ENCODE measurements at places on chromosomes 6 and 20. TPM values are rescaled to one million over a fixed set of nuclear protein-coding genes. Genes with fewer than 3 reads are reported as not detected.
A peak's percentile ranks its signal among the peaks of the same experiment; 100 is the strongest.

GRCh38 chr6:28802417-28803336 is 121.1 kb downstream of the TRIM27 start:
- no peak overlapping the region for H3K27ac ChIP-seq
- peaks cover 2% of the 10 kb centered on the region for H3K27me3 ChIP-seq
- H3K36me3 ChIP-seq, result no peaks in the 10 kb centered on the region
- peak overlapping the region; percentile 47 for H3K4me3 ChIP-seq

DNA sequence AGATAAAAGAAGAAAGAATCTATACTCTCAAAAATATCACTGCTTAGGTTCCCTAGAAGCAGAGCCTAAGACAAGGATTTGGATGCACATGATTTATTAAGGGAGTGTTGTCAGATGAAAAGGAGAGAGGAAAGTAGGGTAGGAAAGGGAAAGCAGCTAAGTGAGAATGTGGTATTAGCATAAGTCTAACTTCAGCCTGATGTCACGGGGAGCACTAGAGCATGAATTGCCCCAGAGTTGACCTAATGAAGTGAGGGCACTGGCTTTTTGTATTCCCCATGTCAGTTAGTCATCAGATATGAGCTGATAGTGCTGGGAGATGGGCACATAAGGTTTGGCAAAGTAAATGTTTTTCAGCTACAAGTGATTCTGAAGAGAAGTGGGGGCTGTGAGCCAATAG is 129.0 kb upstream of the THEMIS start:
- H3K4me3 ChIP-seq, result no peak overlapping the region
- no peaks in the 10 kb centered on the region for H3K4me1 ChIP-seq
- no peak for DNase-seq
- H3K27me3 ChIP-seq, result no peaks in the 10 kb centered on the region
- H3K27ac ChIP-seq, result no peak overlapping the region

DNA sequence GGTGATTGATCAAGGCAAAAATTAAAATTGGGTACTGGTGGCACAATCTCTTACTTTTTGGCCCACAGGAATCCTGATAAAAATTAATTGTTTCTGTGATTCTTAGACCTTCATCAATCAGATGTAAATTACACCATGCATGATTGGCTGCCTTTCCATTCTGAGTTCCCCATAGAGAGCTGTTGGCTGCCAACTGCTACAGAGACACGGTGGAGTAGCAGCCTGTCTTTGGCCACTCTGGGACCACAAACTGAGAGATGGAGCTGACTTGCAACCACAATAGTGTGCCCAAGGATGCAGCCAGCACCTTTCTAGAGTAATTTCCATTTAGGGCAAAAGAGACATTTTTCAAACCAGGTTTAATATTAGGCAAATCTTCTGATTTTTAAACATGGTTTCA is 274.3 kb upstream of the MMS22L start:
- no peak overlapping the region for H3K4me3 ChIP-seq
- no peak for DNase-seq
- H3K4me1 ChIP-seq, result no peaks in the 10 kb centered on the region
- no peaks in the 10 kb centered on the region for H3K27me3 ChIP-seq
- H3K36me3 ChIP-seq, result no peaks in the 10 kb centered on the region

DNA sequence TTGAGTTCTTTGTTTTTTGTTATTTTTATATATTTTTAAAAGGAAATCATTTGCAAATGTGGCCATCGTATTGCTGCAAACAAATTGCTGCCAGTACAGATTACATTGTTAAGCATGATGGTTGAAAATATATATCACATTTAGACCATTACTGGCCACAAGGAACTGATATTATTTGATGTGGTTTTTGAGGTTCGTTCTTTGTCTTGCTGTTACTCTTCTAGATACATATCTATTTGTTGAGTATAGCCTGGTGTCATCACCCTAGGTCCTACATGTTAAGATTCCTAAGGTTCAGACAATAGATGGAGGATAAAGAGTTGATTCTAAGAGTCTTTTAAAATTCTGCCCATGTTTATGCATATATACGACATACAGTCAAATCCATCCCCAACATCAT is 306.0 kb downstream of the FARS2 start:
- no peak overlapping the region for H3K4me3 ChIP-seq
- H3K27me3 ChIP-seq, result no peaks in the 10 kb centered on the region
- no peaks in the 10 kb centered on the region for H3K36me3 ChIP-seq
- no peak for DNase-seq

DNA sequence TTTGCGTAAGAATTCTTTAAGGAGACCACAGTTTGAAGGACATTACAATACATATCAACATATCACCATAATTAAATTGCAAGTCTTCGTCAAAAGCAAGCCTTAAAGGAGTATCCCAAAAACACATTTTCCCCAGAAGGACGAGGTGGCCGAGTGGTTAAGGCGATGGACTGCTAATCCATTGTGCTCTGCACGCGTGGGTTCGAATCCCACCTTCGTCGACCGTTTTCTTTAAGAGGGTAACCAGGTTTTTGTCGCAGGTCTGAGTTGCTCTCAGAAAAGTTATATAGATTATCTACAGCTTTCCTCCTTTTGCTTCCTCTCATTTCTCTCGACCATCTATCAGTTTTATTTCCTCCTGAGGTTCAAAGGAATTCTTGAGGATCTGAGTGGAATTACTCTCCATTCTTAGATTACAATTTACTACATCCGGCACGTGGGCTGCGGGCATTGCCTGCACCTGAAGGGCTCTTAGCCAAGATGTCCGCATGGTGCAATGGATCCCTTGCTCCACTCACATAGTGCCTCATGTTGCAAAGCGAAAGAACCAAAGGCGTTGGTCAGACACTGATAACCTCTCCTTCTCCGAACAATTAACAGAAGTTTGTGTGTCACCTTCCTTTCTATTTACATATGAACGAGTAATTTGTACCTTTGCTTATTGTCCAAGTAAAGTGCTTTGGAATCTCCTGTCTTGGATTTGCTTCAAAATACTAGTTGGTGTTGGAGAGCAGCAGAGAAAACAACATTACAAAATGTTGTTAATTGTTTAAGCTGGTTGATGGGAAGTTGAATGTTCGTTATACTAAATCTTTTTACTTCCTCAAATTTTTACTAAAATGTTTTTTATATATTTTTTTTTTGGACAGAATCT is 14.0 kb downstream of the POM121L2 start:
- peak overlapping the region; percentile 80 for H3K4me3 ChIP-seq
- H3K4me1 ChIP-seq, result no peaks in the 10 kb centered on the region
- no peak overlapping the region for H3K27ac ChIP-seq
- H3K36me3 ChIP-seq, result no peaks in the 10 kb centered on the region
- H3K27me3 ChIP-seq, result no peaks in the 10 kb centered on the region
- DNase-seq, result no peak

DNA sequence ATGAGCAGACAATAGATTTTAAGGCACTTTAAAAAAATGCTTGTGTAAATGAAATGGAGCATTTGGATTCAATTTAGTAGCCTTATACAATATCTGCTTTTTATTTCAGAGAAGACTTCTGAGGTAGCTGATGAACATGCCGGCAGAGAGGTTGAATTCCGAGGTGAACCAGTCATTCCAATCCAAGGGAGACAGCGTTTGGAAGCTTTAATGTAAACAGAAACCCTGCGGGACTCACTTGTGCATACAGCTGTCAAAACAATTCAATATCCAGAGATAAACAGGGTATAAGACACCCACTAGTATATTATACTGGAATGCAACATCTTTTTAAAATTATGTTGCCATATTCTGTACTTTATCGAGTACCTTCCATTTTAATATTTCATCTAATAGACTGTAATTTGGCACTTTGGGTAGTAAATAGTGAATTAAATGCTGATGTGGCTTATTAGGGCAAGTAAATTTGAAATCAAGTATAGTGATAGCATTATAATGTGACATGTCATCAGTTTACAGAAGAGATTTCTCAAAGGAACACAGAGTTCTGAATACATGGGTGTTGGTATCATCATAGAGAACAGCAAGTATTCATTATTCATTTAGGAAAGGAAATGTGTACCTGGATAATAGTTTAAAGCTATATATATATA is 347.7 kb downstream of the PRKN start:
- no peaks in the 10 kb centered on the region for H3K4me1 ChIP-seq
- no peaks in the 10 kb centered on the region for H3K27me3 ChIP-seq
- H3K36me3 ChIP-seq, result no peaks in the 10 kb centered on the region
- H3K4me3 ChIP-seq, result no peak overlapping the region
- H3K27ac ChIP-seq, result no peak overlapping the region

DNA sequence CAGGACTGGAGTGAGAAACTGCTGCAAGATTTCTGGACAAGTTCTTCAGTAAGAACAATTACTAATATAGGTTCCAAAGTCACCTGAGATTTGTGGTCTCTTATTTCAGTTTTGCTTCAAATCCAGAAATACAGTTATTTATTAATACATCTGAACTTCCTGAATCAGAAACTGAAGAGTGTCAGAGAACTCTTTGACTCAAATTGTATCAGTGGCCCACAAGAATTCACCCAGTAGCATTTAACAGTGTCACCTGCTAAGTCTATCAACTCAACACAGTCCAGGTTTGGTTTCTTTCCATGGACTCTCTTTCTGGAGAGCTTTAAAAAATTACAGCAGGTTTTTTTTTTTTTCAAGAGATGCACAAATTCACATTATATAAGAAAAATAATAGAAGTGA is 18.8 kb upstream of the NHSL1 start:
- no peaks in the 10 kb centered on the region for H3K4me1 ChIP-seq
- no peak overlapping the region for H3K4me3 ChIP-seq
- DNase-seq, result no peak
- no peak overlapping the region for H3K27ac ChIP-seq
- no peaks in the 10 kb centered on the region for H3K27me3 ChIP-seq

GRCh38 chr6:63527658-63528514 is 44.4 kb upstream of the LOC128125822 start:
- H3K27me3 ChIP-seq, result no peaks in the 10 kb centered on the region
- no peaks in the 10 kb centered on the region for H3K4me1 ChIP-seq
- no peak overlapping the region for H3K27ac ChIP-seq
- H3K36me3 ChIP-seq, result no peaks in the 10 kb centered on the region
- no peak overlapping the region for H3K4me3 ChIP-seq

DNA sequence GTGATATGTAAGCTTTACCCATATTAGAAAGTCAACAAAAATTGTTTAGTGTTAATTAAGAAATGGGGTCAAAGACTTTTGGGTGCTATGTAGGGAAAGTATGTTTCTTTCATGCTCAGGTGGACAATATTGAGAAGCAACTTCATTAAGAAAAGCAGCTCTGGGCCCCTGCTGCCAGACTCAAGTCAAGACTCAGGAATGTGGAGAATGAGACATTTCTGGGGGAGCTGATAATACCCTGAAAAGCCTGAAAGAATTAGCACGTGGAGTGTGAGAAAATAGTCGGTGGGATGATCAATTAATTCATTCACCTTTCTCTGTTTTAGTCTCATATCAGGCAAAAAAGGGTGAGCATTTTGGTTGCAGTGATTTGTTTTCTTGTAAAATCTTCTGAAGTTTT is 175.1 kb upstream of the IMPG1 start:
- H3K27ac ChIP-seq, result no peak overlapping the region
- no peak overlapping the region for H3K4me3 ChIP-seq
- no peaks in the 10 kb centered on the region for H3K27me3 ChIP-seq
- no peaks in the 10 kb centered on the region for H3K36me3 ChIP-seq
- DNase-seq, result no peak
- H3K4me1 ChIP-seq, result no peaks in the 10 kb centered on the region

GRCh38 chr6:129320892-129321291 is 389.1 kb downstream of the ARHGAP18 start:
- no peaks in the 10 kb centered on the region for H3K27me3 ChIP-seq
- no peak for DNase-seq
- no peak overlapping the region for H3K4me3 ChIP-seq
- no peak overlapping the region for H3K27ac ChIP-seq
- no peaks in the 10 kb centered on the region for H3K36me3 ChIP-seq
- H3K4me1 ChIP-seq, result peaks cover 3% of the 10 kb centered on the region

TAAR5 gene
- not detected for total RNA-seq

SLC24A3 gene
- total RNA-seq, result 6.2 TPM

ECI2 gene
- 69.7 TPM for total RNA-seq

CTAGE9 gene
- not detected for total RNA-seq

CGAS gene
- 6.7 TPM for total RNA-seq

TMEM244 gene
- not detected for total RNA-seq

HSP90AB1 gene
- 2,297 TPM for total RNA-seq

MYMX gene
- 4.7 TPM for total RNA-seq

SIRPB2 gene
- total RNA-seq, result 0.28 TPM

CLDN20 gene
- not detected for total RNA-seq

IL17F gene
- not detected for total RNA-seq

PBOV1 gene
- total RNA-seq, result not detected

GRM1 gene
- total RNA-seq, result 1.3 TPM

TNF gene
- not detected for total RNA-seq
